ENCODE measurements at places on chromosomes 4 and X.
A peak's percentile ranks its signal among the peaks of the same experiment; 100 is the strongest.

GRCh38 chrX:68599256-68600152 is 48.0 kb upstream of the STARD8 start:
- DNase-seq, result no peak

DNA sequence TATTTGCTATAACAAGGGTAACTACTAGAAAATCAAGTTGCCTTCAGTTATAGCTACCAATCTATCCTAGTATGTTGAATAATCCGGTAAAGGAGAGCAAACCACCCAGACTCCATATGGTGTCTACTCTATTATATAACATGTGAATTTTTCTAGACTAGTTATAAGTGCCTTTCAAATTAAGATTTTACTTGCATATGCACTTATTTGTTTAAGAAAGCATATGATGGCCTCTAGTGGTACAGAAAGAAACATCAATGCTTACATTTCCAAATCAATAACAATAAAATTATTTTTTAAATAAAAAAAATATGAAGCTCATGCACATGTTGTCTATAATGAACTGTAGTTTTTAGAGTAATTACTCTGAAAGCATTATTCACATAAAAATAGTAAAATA is 1516.4 kb upstream of the PABPC4L start:
- DNase-seq, result no peak

- no peak for DNase-seq
Measured at GRCh38 chr4:7650606-7651385, 216.1 kb upstream of the PSAPL1 start.

DNA sequence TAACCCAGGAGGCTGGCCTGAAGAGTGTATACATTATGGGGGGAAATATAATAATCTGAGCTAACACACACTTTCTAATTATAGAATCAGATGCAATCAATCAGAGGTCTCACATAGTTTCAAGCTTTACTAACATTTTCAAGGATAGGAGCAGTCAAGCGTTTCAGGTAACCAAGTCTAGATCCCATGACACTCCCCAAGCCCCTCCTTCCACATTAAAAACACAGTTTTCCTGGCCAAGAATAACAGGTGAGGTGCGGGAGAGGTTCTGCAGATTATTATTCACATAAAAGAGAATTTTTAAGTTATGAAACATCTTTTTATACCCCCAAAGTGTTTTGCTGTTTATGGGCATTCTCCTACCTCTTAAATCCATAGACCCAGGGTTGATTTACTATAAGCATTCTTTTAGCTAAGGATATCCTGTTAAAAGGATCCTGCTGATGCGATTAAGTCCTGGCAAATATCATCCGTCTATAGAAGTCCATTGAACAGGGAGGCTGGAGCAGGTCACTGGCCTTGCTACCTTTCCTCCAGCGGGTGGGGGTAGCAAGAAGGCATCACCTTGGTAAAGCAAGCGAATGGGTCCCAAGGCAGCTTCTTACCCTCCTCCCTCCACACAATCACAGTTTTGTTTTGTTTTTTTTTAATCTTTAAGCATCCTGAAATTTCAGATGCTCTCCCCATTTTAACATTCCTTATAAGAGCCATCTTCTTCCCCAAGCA is 104.7 kb upstream of the GPM6A start:
- DNase-seq, result no peak

DNA sequence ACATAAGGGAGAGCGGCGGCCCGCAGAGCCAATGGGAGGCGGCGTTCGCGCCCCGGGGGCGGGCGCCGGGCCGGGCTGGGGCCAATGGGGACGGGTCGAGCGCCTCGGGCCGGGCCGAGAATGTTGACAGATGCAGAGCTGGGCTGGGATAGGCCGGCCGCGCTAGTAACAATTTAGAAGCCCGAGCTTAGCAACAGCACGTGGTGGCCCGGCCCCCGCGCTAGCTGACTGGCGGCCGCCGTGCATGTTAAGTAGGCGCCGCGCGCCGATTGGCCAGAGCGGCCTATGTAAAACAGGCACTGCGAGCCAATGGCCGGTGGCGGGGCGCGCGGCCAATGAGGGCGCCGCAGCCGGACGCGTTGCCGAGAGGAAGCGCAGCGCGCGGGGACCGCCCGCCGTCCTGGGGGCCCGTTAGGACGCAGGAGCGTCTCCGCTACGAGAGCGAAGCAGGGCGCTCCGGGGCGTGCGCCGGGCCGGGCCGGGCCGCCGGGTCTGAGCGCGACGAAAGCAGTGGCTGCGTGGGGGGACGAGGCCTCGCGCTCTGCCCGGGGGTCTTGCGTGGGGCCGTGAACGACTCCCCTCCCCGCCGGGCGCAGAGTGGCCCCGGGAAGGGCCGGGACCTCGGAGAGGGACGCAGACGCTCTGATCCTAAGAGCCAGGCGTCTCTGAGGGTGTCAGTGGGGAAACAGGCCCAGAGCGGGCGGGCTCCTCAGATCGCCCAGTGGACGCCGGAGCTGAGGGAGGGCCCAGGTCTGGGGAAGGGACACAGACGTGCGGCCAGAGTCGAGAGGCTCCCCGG is 435 bp upstream of the MXD4 start:
- DNase-seq, result peak; percentile 95

DNA sequence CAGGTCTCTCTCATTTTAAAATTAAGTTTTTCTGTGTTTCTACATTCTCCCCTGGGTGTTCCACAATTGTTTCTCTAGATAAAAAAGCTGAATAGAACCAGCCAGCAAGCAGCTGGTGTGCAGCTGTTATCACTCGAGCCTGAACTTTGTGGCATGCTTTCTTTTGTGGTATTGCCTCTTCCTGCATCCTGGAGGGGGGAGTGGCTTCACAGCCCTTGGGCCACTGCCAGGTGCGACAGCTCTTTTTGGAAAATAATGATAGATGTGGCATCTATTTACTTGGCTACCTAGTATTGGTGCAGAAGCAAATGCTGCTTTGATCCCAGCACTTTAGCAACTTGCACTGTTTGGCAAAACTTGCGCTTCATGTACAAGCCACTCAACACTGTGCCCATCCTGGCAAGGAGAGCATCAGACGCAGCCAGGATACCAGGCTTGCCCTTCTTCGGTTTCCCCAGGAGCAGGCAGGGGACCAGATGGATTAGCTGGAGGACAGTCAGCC is 69.4 kb downstream of the HMGB2 start:
- DNase-seq, result peak; percentile 9

- DNase-seq, result no peak
Measured at GRCh38 chrX:98299785-98300184, 1416.1 kb downstream of the RPA4 start.

DNA sequence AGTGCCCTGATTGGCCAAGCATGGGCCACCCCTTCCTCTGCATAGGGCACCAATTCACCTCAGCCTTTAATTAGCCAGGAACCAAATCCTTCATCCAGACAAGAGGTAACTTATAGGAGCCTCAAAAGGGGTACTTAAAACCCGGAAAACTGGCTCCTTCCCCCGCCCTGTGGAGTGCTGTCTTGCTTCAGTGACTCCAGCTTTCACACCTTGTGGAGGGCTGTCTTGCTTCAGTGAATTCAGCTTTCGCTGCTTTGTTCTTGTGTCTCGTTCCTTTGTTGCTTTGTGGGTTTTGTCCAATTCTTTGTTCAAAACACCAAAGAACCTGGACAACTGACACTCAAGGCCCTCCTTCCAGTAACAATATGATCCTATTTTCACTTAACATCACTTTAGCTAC is 82.2 kb upstream of the FRG1 start:
- no peak for DNase-seq

DNA sequence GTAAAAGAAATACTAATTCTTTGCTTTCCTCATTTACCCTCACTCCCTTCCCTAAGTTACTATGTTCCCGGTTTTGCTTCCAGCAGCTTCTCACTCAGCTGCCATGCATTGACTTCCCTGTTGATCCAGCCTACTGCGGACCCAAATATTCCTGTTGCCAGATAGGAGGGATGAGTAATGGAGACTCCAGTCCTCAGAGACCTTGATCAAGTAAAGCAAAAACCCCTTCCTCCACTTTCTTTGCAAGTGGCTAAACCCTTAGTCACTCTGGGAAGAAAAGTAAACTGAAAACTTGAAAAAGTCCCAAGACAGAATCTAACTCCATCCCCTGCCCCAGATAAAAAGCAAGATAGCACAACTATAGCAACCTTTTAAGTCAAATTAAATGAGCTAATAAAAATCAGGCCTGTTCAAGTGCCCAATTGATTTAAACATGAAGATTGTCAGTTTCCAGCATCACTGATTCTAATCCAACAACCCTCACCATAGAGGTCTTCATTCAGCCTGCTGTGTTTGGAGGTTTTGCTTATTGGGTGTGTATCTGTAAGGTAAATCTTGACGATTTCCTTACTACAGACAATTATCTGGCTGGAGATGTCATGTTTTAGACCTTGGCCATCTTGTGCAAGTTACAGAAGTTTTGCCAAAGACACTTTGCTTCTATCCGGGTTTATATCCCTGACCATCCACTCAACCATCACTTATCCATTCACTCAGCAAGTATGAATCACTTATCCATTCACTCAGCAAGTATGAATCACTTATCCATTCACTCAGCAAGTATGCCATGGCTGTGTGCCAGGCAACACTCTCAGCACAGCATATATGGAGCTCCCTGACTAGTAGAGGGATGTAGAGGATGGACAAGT is 17.6 kb downstream of the FGFBP1 start:
- no peak for DNase-seq

DNA sequence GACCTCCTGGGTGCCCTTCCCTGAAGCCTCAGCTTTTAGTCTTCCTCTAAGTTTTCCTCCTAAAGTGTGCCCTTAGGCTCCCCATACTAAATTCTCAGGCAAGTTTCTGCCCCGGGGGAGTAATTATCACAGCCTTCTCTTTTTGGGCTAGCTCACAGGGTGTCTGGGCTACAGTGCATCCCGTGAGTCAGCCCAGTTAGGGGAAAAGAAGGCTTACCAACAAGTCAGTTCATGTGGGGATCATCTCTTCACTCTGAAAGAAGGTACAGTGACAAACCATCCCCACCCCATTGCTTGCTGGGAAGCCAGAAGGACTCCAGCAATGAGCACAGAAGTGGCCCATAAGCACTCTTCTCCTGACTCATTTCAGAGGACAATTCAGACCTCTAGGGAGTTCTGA is 134.7 kb upstream of the FAM9C start:
- DNase-seq, result no peak

DNA sequence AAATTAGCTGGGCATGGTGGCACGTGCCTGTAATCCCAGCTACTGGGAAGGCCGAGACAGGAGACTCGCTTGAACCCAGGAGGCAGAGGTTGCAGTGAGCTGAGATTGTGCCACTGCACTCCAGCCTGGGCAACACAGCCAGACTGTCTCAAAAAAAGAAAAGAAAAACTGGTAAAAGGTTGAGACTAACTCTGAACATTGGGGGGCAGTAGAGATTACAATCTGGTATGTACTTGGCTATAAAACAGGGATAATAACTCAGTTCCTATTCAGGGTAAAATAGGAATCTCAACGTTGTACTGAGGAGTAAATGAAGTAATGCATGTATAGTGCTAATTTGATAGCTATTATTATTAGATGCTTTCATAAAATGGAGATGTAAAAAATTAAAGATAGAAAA is 12.5 kb upstream of the KLF8 start:
- DNase-seq, result no peak

DNA sequence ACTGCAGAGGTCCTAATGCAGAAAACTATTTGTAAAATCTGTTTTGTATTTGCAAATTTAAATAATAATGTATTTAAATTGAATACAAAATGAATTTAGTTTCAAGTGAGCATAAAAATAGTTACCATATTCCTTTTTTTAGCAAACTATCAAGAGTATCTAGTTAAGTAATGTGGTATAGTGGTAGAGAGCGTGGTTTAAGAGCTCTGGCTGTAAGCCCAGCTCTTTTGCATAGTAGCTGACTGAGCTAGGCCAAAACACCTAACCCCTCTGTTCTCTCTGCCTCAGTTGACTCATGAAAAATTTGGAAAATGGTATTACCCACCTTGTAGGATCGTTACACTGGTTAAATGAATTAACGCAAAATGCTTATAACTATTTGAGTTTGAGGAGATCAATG is 18.1 kb upstream of the ADAD1 start:
- DNase-seq, result no peak

- no peak for DNase-seq
Measured at GRCh38 chr4:128335541-128335940, 47.9 kb upstream of the PGRMC2 start.

- no peak for DNase-seq
Measured at GRCh38 chrX:68762766-68763165, 66.1 kb upstream of the EFNB1 start.

DNA sequence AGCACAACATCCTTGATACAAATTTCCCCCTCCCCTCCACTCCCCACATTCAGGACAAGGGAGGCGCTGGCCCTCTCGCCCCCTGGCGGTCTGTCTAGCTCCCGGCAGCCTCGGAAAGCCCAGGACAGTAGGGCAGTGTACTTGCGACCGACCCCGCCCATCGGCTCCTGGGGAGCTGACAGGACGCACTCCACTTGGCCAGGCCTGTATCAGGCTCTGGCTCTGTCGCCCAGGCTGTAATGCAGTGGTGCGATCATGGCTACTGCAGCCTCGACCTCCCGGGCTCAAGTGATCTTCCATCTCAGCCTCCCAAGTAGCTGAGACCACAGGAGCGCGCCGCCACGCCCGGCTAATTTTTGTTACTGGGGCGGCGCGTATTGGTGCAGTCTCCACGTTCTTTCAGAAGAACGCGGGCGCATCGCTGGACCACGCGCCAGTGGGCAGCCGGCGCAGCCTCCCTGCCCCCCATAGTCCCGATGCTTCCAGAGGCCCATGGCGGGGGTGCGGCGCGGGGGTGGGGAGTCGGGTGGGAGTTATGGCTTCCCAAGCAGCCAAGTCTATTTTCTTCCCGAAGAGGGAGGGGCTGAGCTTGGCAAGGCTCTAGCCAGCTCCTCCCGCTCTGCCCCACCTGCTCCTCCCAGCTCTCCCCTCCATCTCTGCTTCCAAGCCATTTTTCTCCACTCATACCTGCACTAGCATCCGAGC is 7.8 kb upstream of the AKAP14 start:
- peak; percentile 41 for DNase-seq

GRCh38 chrX:70479922-70480659 is 35.5 kb downstream of the DLG3 start:
- no peak for DNase-seq

GRCh38 chrX:153527208-153527607 is 9.8 kb downstream of the ATP2B3 start:
- DNase-seq, result no peak

GRCh38 chrX:129779747-129780146 is at the start of gene SASH3:
Gene SASH3 (plus strand): TSS chrX:129779949. CDS start chrX:129780098, 149 bp downstream.
- peak; percentile 35 for DNase-seq

- no peak for DNase-seq
Measured at GRCh38 chr4:86670298-86670697, 76.2 kb downstream of the PTPN13 start.

- no peak for DNase-seq
Measured at GRCh38 chrX:37993837-37994619, 12.3 kb upstream of the SYTL5 start.

- no peak for DNase-seq
Measured at GRCh38 chr4:71186566-71187403, 152.0 kb upstream of the SLC4A4 start.

GRCh38 chrX:130628516-130628915 is 226.7 kb downstream of the RBMX2 start:
- no peak for DNase-seq

GRCh38 chr4:122831515-122832196 is 5.0 kb downstream of the FGF2 start:
- DNase-seq, result no peak

GRCh38 chr4:79250887-79251286 is 75.0 kb downstream of the NAA11 start:
- DNase-seq, result no peak

- DNase-seq, result no peak
Measured at GRCh38 chrX:107878106-107878505, 52.4 kb downstream of the MID2 start.
